Right lobe of liver (tissue), 6 donors: ENCODE measurements at places on chromosomes 6 and 20. TPM values are rescaled to one million over a fixed set of nuclear protein-coding genes. Genes with fewer than 3 reads are reported as not detected.

GRCh38 chr20:15937179-15937578 lies 636.1 kb downstream of the KIF16B start:
- no peak for DNase-seq
- no peaks in the 10 kb centered on the region for H3K4me1 ChIP-seq
- no peak overlapping the region for H3K4me3 ChIP-seq
- no peaks in the 10 kb centered on the region for H3K36me3 ChIP-seq
- no peak overlapping the region for H3K27ac ChIP-seq

DNA sequence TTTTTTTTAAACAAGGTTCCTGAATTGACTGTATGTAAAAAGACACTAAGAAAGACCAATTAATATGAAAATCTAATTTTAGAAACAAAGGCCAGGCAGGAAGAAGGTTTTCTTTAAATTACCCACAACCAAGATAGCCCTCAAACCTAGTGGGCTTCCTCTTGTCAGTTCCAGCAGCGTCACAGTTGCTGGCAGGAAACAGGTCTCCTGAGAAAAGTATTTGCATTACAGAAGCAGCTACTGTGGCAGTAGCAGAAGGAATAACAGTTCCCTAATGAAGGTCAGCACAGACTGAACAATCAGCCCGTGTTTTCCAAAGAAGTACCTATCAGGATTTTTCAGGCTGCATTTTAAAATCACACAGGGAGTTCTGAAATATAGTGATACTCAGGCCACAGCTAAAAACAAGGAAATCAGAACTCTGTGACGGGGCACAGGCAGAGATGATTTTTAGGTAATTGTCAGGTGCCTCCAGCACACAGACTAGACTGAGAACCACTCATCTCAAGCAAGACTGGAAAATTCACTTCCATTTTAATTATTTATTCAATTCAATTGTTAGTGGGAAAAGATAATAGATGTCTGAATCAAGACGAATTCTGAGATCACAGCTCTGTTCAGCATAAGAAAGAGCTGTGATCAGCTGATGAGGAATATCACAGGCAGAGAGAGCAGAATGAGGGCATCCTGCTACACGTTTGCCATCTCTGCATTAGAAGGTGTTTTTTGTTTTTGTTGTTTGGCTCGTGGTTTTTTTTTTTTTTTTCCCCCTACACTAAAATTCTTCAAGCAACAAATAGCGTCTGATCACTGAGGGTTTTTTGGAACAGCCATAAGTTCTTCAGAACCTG lies 230.5 kb upstream of the KHDRBS2 start:
- H3K4me1 ChIP-seq = no peaks in the 10 kb centered on the region
- no peaks in the 10 kb centered on the region for H3K36me3 ChIP-seq
- H3K27ac ChIP-seq = no peak overlapping the region
- no peak for DNase-seq
- H3K27me3 ChIP-seq = no peaks in the 10 kb centered on the region
- H3K4me3 ChIP-seq = no peak overlapping the region

GRCh38 chr20:34301587-34302311 lies 1.4 kb downstream of the AHCY start:
- H3K4me3 ChIP-seq = peak overlapping the region; percentile 85
- H3K27ac ChIP-seq = peak overlapping the region; percentile 44
- no peak for DNase-seq
- H3K4me1 ChIP-seq = peaks cover 28% of the 10 kb centered on the region

DNA sequence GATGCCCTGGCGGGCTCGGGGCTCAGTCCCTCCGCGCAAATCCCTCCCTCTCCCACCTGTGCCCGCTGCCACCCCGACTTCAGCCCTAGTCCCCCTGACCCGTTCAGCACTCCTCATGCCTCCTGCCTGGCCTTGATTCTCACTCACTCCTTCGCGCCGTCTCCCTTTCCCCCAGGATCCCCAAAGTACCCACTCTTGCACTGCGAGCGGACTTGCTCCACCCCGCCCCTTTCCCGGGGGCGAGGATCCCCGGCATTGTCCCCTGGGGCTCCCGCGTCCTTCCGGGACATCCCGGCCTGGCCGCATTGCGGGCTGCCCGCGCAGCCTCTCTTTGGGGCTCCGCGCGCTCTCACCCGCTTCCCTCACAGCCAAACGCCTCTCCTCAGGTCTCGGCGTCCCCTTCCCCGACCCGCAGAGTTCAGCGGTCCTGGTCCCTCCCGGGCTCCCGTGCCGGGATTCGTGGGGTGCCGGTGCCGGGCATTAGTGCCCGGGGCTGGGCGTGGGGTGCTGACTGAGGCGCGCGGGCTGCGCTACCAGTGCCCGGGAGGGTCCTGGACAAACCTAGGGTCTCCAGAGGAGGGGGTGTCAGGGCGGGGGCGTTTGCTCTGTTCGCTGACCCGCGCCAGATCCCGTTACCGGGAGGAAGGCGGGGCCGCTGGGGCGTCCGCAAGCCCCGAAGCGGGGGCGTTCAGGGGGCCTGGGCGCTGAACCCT lies 45.5 kb upstream of the SUPT3H start:
- peak; percentile 69 for DNase-seq
- H3K27me3 ChIP-seq = peaks cover 23% of the 10 kb centered on the region
- no peaks in the 10 kb centered on the region for H3K36me3 ChIP-seq

- no peak for DNase-seq
- H3K4me1 ChIP-seq = no peaks in the 10 kb centered on the region
- no peak overlapping the region for H3K27ac ChIP-seq
- H3K27me3 ChIP-seq = no peaks in the 10 kb centered on the region
- no peak overlapping the region for H3K4me3 ChIP-seq
- no peaks in the 10 kb centered on the region for H3K36me3 ChIP-seq
These were observed 179.1 kb downstream of the COL19A1 start for GRCh38 chr6:70045413-70045812.

DNA sequence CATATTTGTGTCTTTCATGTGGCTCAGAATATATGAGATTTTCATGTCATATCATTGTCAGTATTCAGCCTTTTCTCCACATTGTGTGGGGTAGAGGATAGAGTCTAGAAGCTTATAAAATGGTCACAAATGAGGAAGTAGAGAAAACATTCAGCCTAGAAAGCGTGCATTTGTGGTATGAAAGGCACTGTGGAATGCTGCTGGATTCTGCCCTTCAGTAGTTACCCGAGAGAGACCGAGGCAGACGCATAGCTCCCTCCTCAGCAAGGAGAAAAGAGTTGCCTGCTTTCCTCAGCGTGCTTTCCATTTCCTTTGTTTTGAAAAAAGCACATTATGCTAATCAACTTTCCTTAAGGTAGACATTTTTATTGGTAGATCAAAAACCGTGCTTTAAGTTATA lies 28.7 kb downstream of the MYB start:
- no peak for DNase-seq
- no peaks in the 10 kb centered on the region for H3K27me3 ChIP-seq
- no peaks in the 10 kb centered on the region for H3K36me3 ChIP-seq
- H3K27ac ChIP-seq = no peak overlapping the region

- DNase-seq = no peak
- no peaks in the 10 kb centered on the region for H3K27me3 ChIP-seq
- no peaks in the 10 kb centered on the region for H3K36me3 ChIP-seq
- H3K4me3 ChIP-seq = no peak overlapping the region
- H3K4me1 ChIP-seq = no peaks in the 10 kb centered on the region
- no peak overlapping the region for H3K27ac ChIP-seq
These were observed 375.4 kb upstream of the RSPO3 start for GRCh38 chr6:126743076-126743475.

DNA sequence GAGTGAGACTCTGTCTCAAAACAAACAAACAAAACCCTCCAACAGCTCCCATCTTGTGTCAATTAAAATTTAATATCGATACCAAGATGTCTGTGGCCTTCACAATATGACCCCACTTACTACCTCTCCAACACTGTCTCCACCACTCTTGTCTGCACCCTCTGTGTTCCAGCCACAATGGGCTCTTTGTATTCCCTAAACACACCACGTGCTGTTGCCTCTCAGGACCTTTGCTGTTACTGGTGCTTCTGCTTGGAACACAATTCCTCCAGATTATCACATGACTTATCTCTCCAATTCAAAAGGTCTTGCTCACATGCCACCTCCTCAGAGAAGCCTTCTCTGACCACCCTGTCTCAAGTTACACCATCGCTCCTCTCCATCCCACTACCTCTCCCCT lies 6.0 kb upstream of the HCK start:
- H3K4me3 ChIP-seq = no peak overlapping the region
- no peaks in the 10 kb centered on the region for H3K27me3 ChIP-seq
- no peaks in the 10 kb centered on the region for H3K4me1 ChIP-seq
- no peak for DNase-seq

DNA sequence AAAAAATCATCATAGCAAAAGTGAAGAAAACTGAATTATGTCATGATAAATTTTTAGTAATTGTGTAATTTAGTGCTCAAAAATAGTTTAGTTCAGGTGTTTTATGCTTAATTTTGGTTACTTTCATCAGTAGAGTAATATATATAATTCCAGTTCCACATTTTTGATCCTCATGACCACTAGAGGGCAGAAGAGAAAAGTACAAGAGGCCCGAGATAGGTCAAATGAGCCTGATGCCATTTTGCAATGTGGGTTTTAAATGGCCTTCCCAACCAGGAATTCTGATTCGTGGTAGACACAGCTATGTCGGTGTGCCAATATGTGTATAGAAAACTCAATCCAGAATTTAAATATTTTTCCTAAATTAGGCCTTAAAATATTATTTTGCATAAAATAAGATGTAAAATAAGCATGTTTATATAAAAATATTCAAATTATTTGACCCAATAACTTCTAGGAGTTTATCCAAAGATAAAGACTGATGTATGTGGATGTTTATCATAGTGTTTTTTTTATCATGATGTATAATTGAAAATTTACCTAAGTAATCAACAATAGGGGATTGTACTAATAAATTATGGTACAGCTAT lies 159.7 kb upstream of the RPS6KA2 start:
- H3K4me1 ChIP-seq = no peaks in the 10 kb centered on the region
- H3K4me3 ChIP-seq = no peak overlapping the region
- H3K36me3 ChIP-seq = no peaks in the 10 kb centered on the region
- no peak overlapping the region for H3K27ac ChIP-seq

DNA sequence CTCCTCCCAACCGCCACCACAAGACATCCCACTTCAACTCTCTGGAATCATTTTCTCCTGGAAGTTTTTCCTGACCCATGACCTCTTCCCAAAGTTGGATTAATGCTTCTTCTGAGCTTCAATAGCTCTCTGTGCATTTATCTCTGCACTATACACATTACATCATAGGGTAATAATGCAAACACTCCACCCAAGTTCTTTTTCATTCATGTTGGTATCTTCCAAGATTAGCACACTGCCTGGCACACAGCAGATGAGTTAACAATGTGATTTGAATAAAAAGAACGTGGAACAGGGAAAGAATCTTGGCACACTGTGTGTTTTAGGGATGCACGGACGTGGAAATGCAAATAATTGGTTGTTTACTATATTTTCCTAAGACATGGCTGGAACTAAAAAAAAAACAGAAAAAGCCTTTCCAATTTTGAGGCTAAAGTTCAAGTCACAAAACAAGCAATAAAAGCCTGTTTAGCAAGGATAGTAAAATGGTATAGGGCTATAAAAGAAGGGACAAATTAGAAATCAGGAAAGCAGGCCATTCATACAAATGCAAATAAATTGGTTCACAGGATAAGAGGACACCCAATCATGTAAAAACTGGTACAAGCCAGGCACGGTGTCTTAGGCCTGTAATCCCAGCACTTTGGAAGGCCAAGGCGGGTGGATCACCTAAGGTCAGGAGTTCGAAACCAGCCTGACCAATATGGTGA lies 1.6 kb upstream of the FAM135A start:
- DNase-seq = no peak
- H3K4me1 ChIP-seq = peaks cover 5% of the 10 kb centered on the region
- no peak overlapping the region for H3K4me3 ChIP-seq
- no peaks in the 10 kb centered on the region for H3K27me3 ChIP-seq
- no peak overlapping the region for H3K27ac ChIP-seq

- no peaks in the 10 kb centered on the region for H3K36me3 ChIP-seq
- H3K4me3 ChIP-seq = peak overlapping the region; percentile 76
- no peak for DNase-seq
- peak overlapping the region; percentile 86 for H3K27ac ChIP-seq
- H3K27me3 ChIP-seq = no peaks in the 10 kb centered on the region
These were observed 754 bp downstream of the HDDC2 start for GRCh38 chr6:125300992-125301434.

DNA sequence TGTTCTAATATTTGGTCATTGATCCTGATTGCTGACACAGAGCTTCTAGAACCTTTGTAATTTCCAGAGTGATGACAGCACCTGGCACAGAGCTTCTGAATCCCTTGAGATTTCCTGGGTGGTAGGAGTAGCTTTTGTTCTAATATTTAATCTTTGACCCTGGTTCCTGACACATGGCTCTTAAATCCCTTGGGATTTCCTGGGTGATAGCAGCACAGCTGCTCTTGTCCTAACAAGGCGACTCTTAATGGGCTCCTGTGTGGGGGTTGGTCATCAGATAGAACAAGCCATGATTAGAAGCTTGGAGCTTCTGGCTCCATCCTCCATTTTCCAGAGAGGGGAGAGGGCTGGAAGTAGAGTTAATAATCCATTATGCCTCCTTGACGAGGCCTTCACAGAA lies 18.4 kb downstream of the GMPR start:
- H3K27me3 ChIP-seq = no peaks in the 10 kb centered on the region
- no peak overlapping the region for H3K4me3 ChIP-seq
- H3K4me1 ChIP-seq = no peaks in the 10 kb centered on the region
- H3K36me3 ChIP-seq = no peaks in the 10 kb centered on the region

DNA sequence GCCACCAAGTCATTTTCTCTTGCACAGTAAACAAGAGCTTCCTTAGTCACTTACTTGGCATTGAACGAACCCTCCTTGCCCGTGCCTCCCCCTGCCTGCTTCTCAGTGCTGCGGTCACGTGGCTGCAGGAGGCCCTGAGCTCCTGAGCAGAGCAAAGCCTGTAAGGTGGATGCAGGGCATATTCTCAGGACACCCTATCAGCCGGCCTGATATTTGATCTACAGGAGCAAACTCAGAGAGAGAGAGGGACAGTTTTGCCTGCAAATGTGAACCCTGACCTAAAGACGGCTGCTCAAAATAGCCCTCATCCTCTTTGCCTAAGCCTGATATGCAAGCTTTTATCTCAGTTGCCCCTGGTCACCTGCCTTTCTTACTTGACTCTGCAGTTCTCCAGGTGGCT lies 93.0 kb upstream of the POPDC3 start:
- no peak overlapping the region for H3K4me3 ChIP-seq
- no peaks in the 10 kb centered on the region for H3K4me1 ChIP-seq
- no peaks in the 10 kb centered on the region for H3K36me3 ChIP-seq
- no peaks in the 10 kb centered on the region for H3K27me3 ChIP-seq

Gene GGTLC1
- total RNA-seq = not detected

Gene TTI1
- 14.3 TPM for total RNA-seq

Gene SIGLEC1
- 6.2 TPM for total RNA-seq

Gene CCN2
- 31.0 TPM for total RNA-seq

Gene GPX5
- total RNA-seq = not detected

Gene CST5
- total RNA-seq = not detected

Gene SALL4
- total RNA-seq = 0.40 TPM

Gene ULBP2
- total RNA-seq = 0.43 TPM

Gene SIRPD
- total RNA-seq = not detected
